Spleen (tissue), 13 donors: ENCODE measurements at places on chromosomes 12 and 14. TPM values are rescaled to one million over a fixed set of nuclear protein-coding genes. Genes with fewer than 3 reads are reported as not detected.

GRCh38 chr12:25135531-25136154 is 59.3 kb downstream of the DNAI7 start:
- no peak for DNase-seq

DNA sequence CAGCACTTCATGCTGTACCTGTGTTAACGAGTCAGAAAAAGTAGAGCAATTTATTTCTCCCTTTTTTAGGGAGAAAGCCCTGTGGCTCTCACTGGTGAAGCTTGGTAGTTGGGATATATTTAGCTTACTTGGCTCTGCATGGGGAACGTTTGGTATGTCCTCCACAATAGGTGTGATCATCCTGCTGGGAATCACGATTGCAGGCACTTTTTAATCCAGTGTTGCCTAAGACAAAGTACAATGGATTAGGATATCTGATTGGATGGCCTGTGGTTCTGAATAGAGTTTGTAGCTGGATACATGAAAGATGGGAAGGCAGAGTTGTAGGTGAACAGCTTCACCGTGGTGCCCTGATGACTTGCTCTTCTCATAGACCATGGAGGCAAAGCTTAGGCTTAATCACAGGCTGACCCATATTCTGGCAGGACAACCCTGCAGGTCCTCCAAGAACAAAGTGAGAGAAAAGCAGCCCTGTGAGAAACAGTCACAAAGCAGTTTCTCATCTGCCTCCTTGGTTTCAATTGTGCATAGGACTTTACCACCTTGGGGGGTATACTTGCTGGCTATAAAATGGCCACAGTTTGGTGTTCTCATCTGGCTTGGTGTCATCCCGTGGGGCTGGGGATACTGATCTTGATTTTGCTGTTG is 7.5 kb downstream of the RESF1 start:
- DNase-seq: no peak

DNA sequence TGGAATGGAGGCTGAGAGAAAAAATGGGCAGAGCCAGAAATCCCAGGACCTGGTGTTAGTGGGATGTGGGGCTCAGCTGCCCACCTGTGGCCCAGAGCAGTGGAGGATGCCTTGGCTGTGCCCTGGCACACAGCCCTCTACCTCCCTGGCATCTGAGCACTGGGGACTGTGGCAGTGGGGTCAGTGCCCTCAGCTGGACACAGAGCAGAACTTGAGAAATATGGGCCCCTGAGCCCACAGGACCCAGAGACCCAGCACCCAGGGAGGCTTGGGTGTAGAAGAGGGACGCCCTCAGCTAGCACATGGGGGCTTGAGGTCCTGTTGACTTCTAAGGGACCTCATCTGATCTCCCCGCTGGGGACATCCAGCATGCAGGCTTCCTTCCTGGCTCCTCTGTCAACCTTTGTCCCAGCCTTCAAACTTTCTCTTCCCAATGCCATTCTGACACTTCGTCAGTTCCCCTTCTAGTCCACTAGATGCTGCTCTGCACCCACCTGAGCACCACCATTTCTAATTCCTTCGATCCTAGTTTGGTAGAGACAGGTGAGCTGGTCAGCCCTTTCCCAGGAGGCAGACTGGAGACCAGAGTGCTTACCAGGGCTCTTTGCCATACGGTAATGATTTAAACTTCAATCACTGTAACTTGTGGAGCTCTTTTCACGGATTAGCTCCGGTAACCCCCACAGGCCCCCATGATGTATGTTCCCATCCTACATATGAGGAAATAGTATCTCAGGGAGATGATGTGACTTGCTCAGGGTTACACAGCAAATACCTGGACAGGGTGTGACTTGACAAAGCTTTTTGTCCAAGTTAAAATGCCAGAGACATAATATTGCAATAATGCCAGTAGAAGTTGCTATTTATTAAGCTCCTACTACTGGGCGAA is 143.7 kb downstream of the ASCL4 start:
- no peak for DNase-seq

- no peak for DNase-seq
Observed at GRCh38 chr12:19119440-19119839, 10.1 kb upstream of the PLEKHA5 start.

LRRC9 gene
- not detected for polyA plus RNA-seq

TMEM179 gene
- polyA plus RNA-seq: 0.08 TPM

DNA sequence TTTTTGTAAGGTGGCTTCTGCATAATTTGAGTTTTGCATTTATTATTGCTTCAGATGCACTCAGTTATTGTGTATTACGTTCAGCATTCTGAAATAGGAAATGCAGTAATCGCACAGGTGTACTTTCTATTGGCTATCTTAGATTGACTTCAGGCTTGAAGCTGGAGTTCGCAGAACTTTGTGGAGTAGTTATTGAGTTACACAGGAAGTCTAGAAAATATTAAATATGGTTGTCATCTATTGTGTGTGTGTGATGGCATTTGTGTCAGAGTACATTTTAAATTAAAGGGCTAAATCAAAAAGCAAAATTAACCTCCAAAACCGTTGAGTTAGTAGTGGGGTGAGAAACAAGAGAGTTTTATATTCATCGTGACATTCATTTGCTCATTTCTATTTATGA is 2.7 kb downstream of the ARID2 start:
- no peak for DNase-seq

- no peak for DNase-seq
Observed at GRCh38 chr14:59013672-59014298, 174.7 kb upstream of the DAAM1 start.

GRCh38 chr14:73810478-73811163 is 41.0 kb upstream of the PTGR2 start:
- DNase-seq: no peak

GRCh38 chr14:104530646-104531045 is 48.9 kb upstream of the C14orf180 start:
- DNase-seq: no peak

BHLHE41 gene
- polyA plus RNA-seq: 8.7 TPM

DNA sequence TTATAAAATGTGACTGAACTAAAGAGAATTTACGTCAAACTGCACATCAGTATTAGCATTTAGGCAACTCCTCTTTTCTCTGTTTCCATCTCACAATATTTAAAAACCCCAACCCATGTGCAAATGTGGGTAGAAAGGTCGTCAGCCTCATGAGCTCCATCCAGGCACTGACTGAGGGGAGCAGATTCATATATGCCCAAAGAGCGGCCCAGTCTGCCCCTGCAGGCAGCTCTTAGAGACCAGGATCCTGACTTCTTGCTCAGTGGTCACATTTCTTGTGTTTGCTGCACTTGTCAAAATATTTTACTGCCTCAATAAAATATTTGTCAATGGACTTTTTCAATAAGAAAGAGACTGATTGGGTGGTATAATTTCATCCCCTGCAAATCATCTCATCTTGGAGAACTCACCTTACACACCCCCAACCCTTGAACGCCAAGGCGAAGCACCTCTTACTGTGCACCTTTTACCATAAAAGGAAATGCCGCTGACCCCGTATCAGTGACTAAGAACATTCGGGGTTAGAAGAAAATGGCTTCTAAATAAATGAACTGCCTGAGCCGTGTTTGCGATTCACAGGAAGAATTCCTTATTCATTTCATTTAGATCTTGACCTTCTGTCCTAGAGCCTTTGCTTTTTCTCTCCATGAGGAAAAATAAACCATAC is 418.8 kb downstream of the BCL11B start:
- DNase-seq: no peak

GARIN6 gene
- polyA plus RNA-seq: not detected

- no peak for DNase-seq
Observed at GRCh38 chr14:55711175-55711811, 131.3 kb downstream of the KTN1 start.

DNA sequence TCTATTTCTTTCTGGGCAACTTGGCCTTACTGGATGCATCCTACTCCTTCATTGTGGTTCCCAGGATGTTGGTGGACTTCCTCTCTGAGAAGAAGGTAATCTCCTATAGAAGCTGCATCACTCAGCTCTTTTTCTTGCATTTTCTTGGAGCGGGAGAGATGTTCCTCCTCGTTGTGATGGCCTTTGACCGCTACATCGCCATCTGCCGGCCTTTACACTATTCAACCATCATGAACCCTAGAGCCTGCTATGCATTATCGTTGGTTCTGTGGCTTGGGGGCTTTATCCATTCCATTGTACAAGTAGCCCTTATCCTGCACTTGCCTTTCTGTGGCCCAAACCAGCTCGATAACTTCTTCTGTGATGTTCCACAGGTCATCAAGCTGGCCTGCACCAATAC is 5.3 kb downstream of the OR4N5 start:
- no peak for DNase-seq

- DNase-seq: no peak
Observed at GRCh38 chr14:38120109-38120508, 87.6 kb upstream of the SSTR1 start.

GRCh38 chr14:104353921-104354701 is 215.7 kb downstream of the KIF26A start:
- DNase-seq: peak; percentile 88

PRH2 gene
- 0.32 TPM for polyA plus RNA-seq

GRCh38 chr14:95132760-95133159 is 24.6 kb downstream of the DICER1 start:
- DNase-seq: no peak

DNA sequence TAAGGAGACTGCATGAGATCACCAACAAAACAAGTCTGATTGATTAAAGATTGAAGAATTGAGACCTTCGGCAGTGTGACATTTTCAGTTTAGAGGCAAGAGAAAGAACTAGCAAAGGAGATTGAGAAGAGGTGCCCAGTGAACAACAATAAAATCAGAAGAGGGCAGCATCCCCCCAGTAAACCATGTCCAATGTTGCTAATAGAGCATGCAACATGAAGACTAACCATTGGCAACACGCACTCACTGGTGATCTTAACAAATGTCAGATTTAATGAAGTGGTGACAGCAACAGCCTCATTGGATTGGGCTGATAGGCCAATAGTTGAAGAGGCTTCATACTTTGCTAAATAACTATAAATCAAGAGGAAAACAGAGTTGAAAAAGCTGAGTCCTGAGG is 20.7 kb upstream of the TAS2R14 start:
- no peak for DNase-seq

GRCh38 chr14:51931308-51931707 is 58.0 kb upstream of the RTRAF start:
- no peak for DNase-seq

GRCh38 chr14:105141026-105141425 is 27.6 kb downstream of the JAG2 start:
- peak; percentile 41 for DNase-seq
